ENCODE measurements at places on chromosomes 7 and 10.

- DNase-seq = peak; percentile 90
Measured at GRCh38 chr10:44955413-44956070, 4.1 kb upstream of the RASSF4 start.

DNA sequence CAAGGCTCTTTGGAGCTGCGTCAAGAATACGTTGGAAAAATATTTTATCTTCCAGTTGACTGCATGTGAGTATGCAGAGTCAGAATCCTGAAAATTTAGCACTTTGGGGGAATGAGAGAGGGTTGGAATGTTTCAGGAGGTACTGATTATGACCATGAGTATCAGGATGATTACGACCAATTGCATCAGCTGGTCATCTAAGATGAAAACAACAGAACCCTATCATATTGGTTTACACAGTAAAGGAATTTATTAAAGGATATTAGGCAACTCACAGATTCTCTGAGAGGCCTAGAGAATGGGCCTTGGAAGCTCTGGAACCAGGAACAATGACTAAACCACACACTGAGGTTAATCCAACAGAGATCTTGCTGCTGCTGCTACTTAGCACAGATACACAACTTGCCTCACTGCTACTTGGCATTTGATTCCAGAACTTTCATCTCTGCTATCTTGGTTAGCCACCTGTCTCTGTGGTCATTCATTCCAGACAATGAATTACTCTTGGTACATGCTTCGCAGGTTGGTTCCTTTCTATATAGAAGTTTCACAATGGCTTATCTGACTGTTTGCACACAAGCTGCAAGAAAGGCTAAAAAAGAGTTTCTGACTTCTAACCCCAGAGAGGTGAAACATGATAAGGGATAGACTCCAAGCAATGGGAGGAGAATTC, 68.0 kb upstream of the CTTNBP2 start:
- DNase-seq = no peak

- no peak for DNase-seq
Measured at GRCh38 chr10:5013385-5013784, 9.7 kb upstream of the AKR1C2 start.

DNA sequence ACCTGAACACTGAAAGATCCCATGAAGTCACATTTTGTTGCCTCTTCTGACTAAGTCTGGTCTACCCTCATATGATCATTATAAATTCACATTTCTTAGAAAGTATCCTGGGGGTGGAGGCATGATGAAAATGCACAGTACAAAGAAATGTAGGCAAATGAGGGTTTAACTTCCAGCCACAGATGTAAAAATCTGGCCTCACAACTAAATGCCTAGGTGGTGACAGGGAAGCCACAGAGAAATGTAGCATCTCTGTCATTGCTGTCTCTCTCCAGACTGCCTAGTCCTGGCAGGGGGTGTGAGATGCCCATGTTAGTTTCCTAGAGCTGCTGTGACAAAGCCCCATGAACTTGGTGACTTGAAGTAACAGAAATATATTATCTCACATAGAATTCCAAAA, 395.9 kb downstream of the SORCS3 start:
- DNase-seq = no peak

GRCh38 chr10:125003146-125003900, 61.4 kb downstream of the ZRANB1 start:
- DNase-seq = no peak
